ENCODE measurements at places on chromosomes 1 and 21. TPM values are rescaled to one million over a fixed set of nuclear protein-coding genes. Genes with fewer than 3 reads are reported as not detected.

- no peak for DNase-seq
- H3K27ac ChIP-seq: no peak overlapping the region
- no peak overlapping the region for H3K4me3 ChIP-seq
- peaks cover 58% of the 10 kb centered on the region for H3K36me3 ChIP-seq
Measured at GRCh38 chr21:28971171-28971570, 21.5 kb downstream of the LTN1 start.

- peaks cover 4% of the 10 kb centered on the region for H3K36me3 ChIP-seq
- H3K27me3 ChIP-seq: peaks cover 21% of the 10 kb centered on the region
- peaks cover 14% of the 10 kb centered on the region for H3K4me1 ChIP-seq
- no peak for DNase-seq
Measured at GRCh38 chr21:42695697-42696380, 42.4 kb downstream of the PDE9A start.

DNA sequence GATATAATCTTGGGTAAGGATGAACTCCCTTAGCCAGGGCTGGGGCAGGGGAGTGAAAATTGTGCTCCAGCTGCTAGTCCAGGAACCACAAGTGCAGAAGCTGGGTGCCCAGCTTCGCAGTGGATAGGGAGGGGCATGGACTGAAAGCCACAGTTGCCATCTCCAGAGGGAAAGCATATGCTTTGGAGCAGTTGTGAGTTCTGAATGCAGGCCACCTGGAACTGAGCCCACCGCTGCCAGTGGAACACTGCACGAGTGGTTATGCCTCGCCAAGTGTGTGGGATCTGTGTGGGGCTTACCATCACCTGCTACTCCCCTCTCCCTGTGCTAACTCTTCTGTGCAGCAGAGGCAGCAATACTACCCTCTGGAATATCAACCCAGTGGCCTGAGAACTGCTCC is 158.4 kb upstream of the DPT start:
- no peaks in the 10 kb centered on the region for H3K27me3 ChIP-seq
- H3K4me1 ChIP-seq: no peaks in the 10 kb centered on the region
- H3K4me3 ChIP-seq: no peak overlapping the region
- no peak for DNase-seq
- no peaks in the 10 kb centered on the region for H3K36me3 ChIP-seq

DNA sequence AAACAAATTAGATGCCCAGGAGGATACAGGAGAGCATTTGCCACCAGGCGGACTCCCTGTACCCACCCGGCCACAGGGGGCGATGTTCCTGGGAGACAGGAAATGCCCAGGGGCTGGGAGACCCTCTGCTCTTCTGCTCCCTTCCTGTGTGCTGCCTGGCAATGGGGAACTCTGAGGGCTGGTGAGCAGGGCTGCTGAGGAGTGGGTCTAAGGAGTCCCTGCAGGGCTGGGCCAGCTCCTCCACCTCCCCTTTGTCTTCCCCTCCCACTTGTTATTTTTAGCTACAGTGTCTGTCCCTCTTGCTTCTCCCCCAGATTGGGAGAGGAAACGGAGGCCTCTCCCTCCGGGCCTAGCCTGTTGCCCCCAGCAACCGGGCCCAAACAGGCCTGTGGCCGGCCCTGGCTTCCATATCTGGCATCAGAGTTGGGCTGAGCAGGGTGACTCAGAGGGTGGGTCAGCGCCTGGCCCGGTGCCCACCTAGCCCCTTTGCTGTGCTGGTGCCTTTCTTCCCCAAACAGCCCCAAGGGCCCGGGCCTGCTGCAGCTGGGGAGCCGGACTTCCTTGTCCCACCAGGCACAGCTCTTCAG is 11.6 kb downstream of the LMNA start:
- H3K27ac ChIP-seq: peak overlapping the region; percentile 97
- DNase-seq: peak; percentile 93
- no peaks in the 10 kb centered on the region for H3K27me3 ChIP-seq
- H3K4me1 ChIP-seq: peaks cover 100% of the 10 kb centered on the region

Gene RIIAD1
- total RNA-seq: 5.6 TPM

DNA sequence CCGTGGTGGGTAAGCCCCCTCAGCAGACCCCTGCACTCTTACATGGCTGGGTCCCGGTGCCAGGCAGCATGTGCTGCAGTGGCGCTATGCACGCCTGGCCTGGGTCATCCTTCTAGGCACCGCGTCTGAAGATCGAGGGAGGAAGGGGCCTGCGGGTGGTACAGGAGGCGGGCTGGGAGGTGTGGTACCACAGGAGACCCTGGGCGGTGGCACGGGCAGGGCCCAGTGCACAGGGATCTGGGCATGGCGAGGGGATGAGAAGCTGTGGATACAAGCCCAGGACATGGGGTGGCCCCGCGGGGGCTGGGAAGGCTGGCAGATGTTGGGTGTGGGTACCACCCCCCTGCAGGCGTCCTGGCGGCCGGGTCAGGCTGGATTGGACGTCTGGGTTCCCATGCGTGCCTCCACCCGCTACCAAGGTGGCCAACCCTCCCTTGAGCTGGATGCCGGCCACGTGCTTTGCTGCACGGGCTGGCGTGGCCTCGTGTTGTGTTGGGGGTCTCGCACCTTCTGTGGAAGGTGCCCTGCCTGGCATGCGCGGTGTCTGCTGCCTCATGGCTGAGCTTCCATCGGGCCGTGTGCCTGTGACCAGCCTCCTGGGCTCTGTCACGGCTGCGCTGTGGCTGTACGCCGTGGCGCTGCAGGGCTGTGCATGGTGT is 19.7 kb downstream of the CFAP410 start:
- H3K27me3 ChIP-seq: no peaks in the 10 kb centered on the region
- no peak overlapping the region for H3K27ac ChIP-seq
- no peak overlapping the region for H3K4me3 ChIP-seq
- H3K36me3 ChIP-seq: peaks cover 93% of the 10 kb centered on the region
- H3K4me1 ChIP-seq: no peaks in the 10 kb centered on the region

DNA sequence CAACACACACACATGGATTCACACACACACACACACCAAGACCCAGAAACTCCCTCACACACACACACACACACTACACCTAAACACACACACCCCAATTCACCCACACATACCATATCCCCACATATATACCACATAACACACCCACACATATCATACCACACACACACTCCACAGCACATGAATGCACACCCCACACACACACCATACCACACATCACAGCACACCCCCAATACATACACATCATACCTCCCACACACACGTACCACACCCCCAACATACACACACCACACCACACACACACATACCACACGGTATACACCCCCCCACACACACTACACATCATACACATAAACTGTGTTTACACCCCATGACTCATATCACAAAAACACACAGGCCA is 80.0 kb downstream of the DMRTB1 start:
- H3K4me1 ChIP-seq: no peaks in the 10 kb centered on the region
- H3K36me3 ChIP-seq: no peaks in the 10 kb centered on the region
- H3K27ac ChIP-seq: no peak overlapping the region
- H3K27me3 ChIP-seq: peaks cover 96% of the 10 kb centered on the region
- no peak for DNase-seq

Gene MYOC
- 1.0 TPM for total RNA-seq

GRCh38 chr1:65431111-65431705 is 10.7 kb downstream of the LEPR start:
- DNase-seq: no peak
- peak overlapping the region; percentile 73 for H3K27ac ChIP-seq
- H3K4me3 ChIP-seq: no peak overlapping the region
- peaks cover 32% of the 10 kb centered on the region for H3K4me1 ChIP-seq

GRCh38 chr1:217211486-217211885 is 419.4 kb downstream of the GPATCH2 start:
- H3K4me3 ChIP-seq: no peak overlapping the region
- DNase-seq: no peak
- no peaks in the 10 kb centered on the region for H3K27me3 ChIP-seq
- no peaks in the 10 kb centered on the region for H3K4me1 ChIP-seq
- no peak overlapping the region for H3K27ac ChIP-seq

DNA sequence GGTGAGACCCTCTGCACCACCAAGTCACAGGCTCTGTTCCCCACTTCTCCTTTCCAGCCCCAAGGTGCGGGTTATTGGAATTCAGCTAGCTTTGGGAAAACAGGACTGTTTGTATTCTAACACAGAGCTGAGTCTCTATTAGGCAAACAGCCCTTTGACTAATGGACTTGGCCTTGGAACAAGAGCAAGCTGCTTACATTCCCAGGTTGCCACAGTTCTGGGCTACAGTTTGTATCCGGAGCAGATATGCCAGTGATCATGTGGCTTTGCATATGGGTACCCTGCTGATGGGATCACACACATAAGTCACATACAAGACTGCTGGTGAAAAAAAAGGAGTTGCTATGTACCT is 110.5 kb upstream of the COA6 start:
- H3K4me1 ChIP-seq: no peaks in the 10 kb centered on the region
- no peaks in the 10 kb centered on the region for H3K36me3 ChIP-seq
- DNase-seq: no peak
- no peak overlapping the region for H3K4me3 ChIP-seq
- H3K27ac ChIP-seq: no peak overlapping the region
- peaks cover 41% of the 10 kb centered on the region for H3K27me3 ChIP-seq
